NCI-H2171 (cell line): ENCODE measurements at places on chromosomes 2 and 18.

- no peak for DNase-seq
Observed at GRCh38 chr2:133574620-133575019, 6.4 kb upstream of the NCKAP5 start.

DNA sequence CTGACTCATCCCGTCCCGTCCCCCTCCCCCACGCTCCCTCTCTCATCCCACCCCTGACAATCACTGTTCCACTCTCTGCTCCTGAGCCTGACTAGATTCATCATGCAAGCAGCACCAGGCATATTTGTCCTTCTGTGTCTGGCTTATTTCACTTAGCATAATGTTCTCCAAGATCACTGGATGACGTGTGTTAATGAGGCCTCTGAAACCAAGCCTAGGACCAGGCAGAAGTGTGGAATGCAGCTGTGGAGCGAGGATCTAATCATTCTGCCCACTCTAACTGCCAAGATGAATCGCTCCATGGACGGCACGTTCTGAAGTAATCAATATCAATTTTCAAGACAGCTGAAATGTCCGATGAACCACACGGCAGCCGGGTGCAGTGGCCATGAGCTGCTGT is 122.4 kb upstream of the ZNF236 start:
- no peak for DNase-seq

DNA sequence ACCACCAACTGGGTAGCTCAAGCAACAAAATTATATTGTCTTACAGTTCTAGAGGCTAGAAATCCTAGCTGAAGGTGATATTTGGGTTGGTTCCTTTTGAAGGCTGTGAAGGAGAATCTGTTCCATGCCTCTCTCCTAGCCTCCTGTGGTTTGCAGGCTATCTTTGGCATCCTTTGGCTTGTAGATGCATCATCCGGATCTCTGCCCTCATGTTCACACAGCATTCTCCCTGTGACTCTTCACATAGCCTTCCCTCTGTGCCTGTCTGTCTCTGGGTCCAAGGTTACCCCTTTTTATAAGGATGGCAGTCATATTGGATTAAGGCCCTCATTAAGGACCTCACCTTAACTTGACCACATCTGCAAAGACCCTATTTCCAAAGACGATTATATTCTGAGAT is 78.6 kb upstream of the MAP3K20 start:
- DNase-seq = no peak

- DNase-seq = no peak
Observed at GRCh38 chr2:132780651-132781050, 110.6 kb upstream of the LYPD1 start.

DNA sequence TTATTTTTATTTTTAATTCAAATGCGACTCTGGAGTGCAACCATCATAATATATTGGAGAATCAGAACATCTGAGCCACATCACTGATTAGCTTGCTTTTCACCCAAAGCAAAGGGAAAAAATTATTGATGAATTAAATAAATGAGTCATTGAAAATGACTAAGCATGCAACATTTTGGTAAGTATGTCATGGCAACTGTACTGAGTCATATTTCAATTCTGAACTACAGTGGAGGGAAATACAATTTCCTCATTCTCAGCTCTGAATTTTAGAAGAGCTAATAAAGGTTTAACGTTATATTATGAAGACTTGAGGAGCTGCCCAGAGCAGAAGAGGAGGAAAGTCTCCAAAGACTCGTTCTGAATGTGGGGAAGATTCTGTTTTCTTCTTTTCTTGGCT is 89.6 kb upstream of the CCDC68 start:
- DNase-seq = no peak

- no peak for DNase-seq
Observed at GRCh38 chr2:195648787-195649186, 8.2 kb upstream of the SLC39A10 start.

- DNase-seq = no peak
Observed at GRCh38 chr2:37623971-37624900, 47.2 kb downstream of the CDC42EP3 start.

GRCh38 chr2:109031476-109032228 is 42.6 kb upstream of the EDAR start:
- DNase-seq = peak; percentile 21
